ENCODE measurements at places on chromosomes 1 and 21. TPM values are rescaled to one million over a fixed set of nuclear protein-coding genes. Genes with fewer than 3 reads are reported as not detected.

HRNR gene
- total RNA-seq, result not detected

CRNN gene
- total RNA-seq, result not detected

IGFN1 gene
- total RNA-seq, result not detected

CCDC17 gene
- total RNA-seq, result 0.45 TPM

AZIN2 gene
- 10.2 TPM for total RNA-seq

All from smooth muscle cell of the coronary artery (primary cell).